HT-29 (cell line): ENCODE measurements at places on chromosomes 12 and 14.

DNA sequence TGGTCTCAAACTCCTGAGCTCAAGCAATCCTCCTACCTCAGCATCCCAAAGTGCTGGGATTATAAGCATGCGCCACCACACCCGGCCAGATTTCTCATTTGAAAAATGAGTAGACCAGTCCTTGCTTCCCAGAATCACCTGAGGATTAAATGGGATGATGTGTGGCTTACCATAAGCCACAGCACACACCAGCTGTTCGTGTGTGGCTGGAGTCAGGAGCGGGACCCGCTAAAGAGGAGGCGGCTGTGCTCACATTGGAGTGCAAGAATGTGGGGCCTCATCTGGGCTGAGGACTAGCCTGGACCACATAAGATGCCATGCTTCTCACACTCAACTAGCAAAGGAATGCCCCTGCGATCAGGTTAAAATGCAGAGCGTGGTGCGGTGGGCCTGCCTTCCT is 6.7 kb upstream of the ALDH2 start:
- no peak for DNase-seq

GRCh38 chr14:76636602-76637001 is 124.7 kb upstream of the VASH1 start:
- no peak for DNase-seq

DNA sequence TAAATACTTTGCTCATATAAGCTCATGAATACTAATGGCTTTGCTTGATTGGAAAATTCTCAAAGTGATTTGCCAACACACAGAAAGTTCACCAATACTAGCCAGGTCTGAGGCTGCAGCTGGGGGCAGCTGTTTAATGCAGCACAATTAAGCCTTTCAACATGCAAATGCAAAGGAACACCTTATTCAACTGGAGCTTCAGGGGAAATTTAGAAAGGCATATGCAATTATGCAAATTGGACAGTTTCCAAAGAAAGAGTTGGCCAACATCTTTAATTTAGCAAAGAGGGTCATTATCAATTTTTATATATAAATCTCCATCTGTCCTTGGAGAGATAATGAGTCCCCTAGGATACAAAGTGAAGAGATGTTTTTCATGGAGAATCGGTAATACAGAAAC is 40.2 kb upstream of the OTOGL start:
- DNase-seq: no peak

DNA sequence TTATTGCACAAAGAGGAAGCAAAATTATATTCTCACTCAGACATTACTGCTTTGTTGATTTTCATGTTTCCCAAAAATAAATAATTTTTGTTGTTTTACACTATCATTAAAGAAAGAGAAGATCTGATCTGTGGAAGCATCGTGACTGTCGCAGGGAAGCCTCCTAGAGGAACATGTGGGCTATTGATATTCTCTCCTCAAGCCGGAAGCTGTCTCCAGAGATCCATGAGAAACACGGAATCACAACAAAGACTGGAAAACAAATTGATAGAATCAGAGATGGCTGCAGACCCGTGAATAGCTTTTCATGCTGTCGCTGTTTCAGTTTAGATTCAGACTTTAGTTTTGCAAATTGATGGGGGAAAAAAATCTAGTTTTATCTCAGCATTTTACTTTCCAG is 235.2 kb upstream of the TMPO start:
- no peak for DNase-seq

- no peak for DNase-seq
Measured at GRCh38 chr14:98477935-98478334, 794.1 kb downstream of the BCL11B start.

DNA sequence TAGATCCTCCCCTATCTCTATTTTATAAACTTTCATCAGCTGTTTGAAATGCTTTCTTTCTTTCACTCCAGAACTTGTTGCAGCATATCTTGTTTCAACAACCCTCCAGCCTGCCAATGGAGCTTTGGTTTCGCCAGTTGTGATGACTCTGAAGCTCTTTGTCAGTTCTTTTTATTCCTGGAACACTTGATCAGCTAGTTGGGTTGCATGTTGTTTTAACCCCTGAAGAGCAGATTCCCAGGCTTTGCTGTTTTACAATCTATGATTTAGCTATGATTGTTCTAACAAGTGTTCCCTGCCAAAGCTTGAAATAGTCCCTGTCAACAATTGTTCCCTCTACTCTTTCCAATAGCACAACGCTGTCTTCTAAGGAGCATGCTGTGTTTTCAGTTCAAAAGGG is 50.6 kb upstream of the FUT8 start:
- DNase-seq: no peak

- DNase-seq: no peak
Measured at GRCh38 chr14:23877111-23877510, 76.5 kb upstream of the DHRS4 start.

- DNase-seq: peak; percentile 63
Measured at GRCh38 chr12:27244689-27245488, 803 bp downstream of the STK38L start.

DNA sequence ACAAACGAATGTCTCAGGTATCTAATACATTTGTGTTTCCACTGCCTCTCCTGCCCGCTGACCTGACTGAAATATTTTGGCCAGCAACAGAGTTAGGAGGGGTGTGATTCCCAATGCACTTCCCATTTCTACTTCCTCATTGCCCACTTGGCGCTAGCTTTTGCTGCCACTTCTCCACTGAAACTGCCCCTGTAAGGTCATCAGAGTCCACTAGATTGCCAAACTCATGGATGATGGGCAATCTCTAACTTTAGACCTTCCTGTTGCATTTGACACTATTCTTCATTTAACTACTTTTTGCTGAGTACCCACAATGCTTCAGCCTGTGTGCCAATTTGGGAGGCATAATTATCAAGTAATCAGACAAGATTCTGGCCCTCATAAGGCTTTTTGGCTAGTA is 40.8 kb downstream of the GPR65 start:
- no peak for DNase-seq

- DNase-seq: no peak
Measured at GRCh38 chr12:106499628-106500027, 83.2 kb upstream of the RFX4 start.

DNA sequence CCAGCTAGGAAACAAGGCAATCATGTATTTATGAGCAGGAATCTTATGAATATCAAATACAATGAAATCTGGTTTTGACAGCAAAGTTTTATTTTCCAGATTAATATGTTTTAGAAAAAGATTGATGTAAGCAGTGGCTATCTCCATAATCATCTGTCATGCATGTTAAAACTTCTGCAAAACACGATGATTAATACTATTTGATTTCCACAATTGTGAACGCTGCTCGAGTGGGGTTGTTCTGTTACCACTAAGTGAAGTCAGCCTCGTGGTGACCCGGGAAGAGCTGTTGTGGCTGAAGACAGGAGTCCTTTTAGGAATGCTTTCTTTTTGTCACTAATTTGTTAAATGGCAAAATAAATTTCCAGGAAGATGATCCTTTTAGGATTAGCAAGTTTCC is 9.4 kb downstream of the CFAP251 start:
- no peak for DNase-seq

DNA sequence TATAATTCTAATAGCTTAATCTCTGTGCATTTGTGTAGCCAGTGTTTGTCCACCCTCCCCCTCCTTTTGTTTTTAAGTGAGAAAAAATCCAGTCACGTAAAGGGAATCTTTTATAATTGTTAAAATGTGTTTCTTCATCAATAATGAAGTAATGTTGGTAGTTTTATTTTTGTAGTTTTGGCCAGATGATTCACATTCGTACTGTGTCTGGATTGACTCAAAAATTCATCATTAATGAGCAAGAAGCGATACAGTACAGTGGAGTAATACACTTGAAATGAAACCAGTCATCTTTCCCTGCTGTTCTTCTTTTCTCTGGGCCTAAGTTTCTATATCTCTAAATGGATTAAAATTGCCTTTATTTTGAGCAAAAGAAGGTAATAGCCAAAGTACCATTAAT is 86.5 kb downstream of the SRGAP1 start:
- DNase-seq: no peak

- DNase-seq: no peak
Measured at GRCh38 chr14:103528146-103528586, 830 bp upstream of the TRMT61A start.

DNA sequence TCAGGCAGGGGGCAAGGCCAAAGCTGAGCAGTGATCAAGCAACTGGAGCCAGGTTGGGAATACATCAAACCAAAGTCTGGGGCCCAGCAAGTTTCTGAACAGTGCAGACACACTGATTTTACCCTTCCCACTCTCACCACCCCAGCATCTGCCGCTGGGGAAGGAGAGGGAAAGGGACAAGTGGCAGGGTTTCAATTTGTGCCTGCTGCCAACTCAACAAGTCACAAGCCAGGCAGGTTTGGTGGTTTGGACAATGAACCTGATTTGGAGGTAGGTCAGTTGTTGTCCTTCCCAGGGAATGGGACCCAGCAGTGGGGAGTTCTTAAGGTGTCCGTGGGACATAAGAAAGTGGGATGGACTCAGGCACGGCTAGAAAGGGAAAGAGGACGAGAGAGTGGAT is 151.9 kb upstream of the NOS1 start:
- DNase-seq: no peak

DNA sequence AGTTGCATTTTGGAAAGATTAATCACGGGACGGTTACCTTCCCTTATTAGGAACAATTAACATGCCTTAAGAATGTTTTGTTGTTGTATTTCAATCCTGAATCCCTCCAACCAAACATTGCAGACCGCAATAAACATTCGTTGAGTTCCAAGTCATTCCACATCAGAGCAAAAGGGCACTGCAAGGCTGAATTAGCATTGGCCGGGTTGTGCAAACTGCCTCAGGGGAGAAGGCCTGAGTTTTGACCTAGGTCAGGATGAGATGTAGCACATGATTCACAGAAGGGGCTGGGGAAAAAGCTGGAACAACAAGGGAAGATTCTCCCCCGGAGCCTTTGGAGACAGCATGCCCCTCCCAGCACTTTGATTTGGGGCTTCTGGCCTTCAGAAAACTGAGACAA is 82.1 kb upstream of the BDKRB2 start:
- DNase-seq: no peak

- no peak for DNase-seq
Measured at GRCh38 chr12:108253540-108253939, 85.6 kb downstream of the CMKLR1 start.

- peak; percentile 27 for DNase-seq
Measured at GRCh38 chr12:104136577-104136976, 1.4 kb downstream of the NFYB start.

DNA sequence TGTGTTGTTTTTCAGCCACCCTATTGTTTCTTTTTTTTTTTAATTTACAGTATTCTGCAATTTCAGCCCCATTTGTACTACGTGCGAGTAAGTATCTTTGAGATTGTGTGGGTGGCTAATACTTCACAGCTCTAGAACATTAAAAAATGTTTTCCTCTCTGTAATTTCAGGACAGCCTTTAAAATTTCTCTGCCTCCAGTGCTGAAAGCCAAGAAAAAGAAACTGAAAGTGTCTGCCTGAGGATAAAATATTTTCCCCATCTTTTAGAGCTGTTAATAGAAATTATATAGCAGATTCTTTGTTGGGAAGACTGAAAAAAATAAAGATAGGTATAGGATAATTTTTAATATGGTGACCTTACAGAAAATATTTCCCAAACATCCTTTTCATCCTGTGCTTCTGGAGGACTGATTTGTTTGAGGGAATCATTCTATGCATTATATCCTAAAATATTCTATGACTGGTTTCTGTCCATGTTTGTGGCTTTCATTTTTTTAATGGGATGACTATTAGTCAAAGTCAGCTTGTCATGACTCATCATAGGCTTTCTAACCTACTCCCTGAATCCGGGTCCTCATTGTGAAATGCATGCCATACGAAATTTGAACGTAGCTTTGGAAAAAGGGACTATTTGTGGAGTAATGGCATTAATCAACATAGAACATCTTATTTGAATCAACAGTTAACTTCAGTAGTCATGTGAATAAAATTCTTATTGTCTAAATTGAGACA is 10.8 kb upstream of the TCTN2 start:
- no peak for DNase-seq

GRCh38 chr14:100471441-100472093 is 115.7 kb downstream of the BEGAIN start:
- DNase-seq: no peak

- no peak for DNase-seq
Measured at GRCh38 chr14:74516451-74517160, 23.0 kb downstream of the ISCA2 start.

DNA sequence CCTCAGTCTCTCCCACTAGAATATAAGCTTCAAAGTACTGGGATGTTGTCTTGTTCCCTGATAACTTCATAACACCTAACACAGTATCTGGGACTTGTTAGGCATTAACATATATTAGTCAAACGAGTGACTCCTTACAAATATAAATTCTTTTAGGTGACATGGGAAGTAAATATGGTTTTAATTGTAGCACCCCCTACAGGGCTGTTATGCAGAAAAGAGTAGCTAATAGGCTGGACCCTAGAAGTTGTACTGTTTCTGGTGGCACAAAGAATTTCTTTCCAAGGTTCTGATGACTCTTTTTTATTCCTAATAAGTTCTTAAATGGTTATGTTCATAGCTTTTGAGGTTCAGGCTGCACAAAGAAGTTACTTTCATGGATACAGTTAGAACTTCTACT is 29.8 kb downstream of the GPATCH2L start:
- DNase-seq: peak; percentile 10

- no peak for DNase-seq
Measured at GRCh38 chr14:66444271-66444927, 41.8 kb upstream of the CCDC196 start.

- DNase-seq: no peak
Measured at GRCh38 chr12:65916991-65917695, 92.9 kb downstream of the HMGA2 start.

- DNase-seq: no peak
Measured at GRCh38 chr12:124579921-124580517, 12.6 kb upstream of the NCOR2 start.

DNA sequence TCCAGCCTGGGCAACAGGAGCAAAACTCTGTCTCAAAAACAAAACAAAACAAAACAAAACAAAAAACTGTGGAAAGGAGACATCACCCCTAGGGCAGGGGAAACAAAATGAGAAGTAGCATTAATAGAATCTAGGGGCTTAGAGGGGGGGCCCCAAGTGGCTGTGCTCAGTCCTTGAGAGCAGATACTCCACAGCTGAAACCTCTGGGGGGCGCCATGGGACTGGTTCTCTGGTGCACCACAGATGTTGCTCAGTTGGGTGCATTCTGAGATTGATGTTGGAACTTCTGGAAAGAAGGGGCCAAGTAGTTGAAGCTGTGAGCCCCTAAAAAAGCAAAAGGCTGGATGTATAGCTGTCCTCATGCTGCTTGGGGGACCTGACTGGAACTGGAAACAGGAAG is 11.8 kb upstream of the SYNE2 start:
- no peak for DNase-seq

GRCh38 chr14:61120576-61120975 is 139.5 kb downstream of the SLC38A6 start:
- no peak for DNase-seq
